A549 treated with AZD2906 at 1 μM for 4 hours (cell line): ENCODE measurements at places on chromosomes 11 and 22. TPM values are rescaled to one million over a fixed set of nuclear protein-coding genes. Genes with fewer than 3 reads are reported as not detected.

The OR52E8 gene
- not detected in 5 replicates for total RNA-seq

The MAPK12 gene
- total RNA-seq = 18.5 to 29.4 TPM (median 25.3 TPM) in 5 replicates

The SLC3A2 gene
- total RNA-seq = 893 to 1,052 TPM (median 950 TPM) in 5 replicates

The INPP5J gene
- 0.45 to 0.60 TPM (median 0.48 TPM) in 5 replicates for total RNA-seq
